ENCODE measurements at places on chromosomes 3 and 15.

DNA sequence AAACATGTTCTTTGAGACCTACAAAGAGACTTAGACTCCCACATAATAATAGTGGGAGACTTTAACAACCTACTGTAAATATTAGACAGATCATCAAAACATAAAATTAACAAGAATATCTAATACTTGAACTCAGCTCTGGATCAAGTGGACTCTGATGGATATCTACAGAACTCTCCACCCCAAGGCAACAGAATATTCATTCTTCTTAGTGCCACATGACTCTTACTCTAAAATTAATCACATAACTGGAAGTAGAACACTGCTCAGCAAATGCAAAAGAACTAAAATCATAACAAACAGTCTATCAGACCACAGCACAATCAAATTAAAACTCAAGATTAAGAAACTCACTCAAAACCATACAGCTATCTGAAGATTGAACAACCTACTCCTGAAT lies 15.9 kb upstream of the PLSCR2 start:
- DNase-seq = no peak

DNA sequence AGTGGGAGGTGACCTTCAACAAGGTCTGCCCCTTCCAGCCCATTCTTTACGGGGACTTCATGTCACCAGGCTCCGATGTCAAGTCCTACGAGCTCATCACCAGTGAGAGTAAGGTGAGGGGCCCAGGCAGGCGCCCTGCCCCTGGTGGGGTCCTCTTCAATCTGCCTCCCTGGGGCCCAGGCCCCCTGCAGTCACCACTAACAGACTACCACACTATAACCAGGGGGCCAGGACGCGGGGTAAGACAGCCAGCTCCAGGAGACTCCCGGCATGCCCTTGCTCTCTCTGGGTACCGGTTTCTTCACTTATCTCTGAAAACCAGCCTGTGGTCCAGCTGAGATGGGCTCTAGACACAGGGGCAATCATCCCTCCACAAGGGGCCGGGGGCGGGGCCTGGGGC lies 63.9 kb downstream of the DNAH1 start:
- DNase-seq = no peak

GRCh38 chr3:143855183-143855582 lies 6.9 kb upstream of the SLC9A9 start:
- no peak for DNase-seq

DNA sequence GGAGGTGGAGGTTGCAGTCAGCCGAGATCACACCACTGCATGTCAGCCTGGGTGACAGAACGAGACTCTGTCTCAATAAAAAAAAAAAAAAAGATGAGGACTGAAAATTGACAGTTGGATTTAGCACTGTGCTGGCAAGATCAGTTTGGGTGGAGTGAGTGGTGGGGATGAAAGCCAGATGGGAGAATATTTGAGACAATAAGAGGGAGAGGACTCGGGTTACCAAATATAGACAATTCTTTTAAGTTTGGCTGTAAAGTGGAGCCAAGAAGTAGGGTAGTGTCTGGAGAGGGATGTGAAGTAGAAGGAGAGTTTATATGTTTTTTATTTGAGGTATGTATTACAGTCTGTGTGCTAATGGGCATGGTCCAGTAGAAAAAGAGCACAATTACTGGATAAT lies 20.4 kb downstream of the TMOD3 start:
- DNase-seq = peak; percentile 8

GRCh38 chr15:34282384-34282783 lies 55.2 kb downstream of the SLC12A6 start:
- DNase-seq = no peak

DNA sequence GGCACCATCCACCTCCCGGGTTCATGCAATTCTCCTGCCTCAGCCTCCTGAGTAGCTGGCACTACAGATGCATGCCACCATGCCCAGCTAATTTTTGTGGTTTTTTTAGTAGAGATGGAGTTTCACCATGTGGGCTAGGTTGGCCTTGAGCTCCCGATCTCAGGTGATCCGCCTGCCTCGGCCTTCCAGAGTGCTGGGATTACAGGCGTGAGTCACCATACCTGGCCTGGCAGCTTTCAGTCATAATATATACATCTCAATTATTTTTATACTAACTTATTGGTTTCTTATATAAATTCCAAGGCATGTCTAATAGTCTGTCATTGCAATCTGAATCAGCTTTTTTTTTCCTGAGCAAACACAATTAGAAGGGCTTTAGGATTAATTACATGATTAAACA lies 74.0 kb upstream of the CCNL1 start:
- DNase-seq = no peak

DNA sequence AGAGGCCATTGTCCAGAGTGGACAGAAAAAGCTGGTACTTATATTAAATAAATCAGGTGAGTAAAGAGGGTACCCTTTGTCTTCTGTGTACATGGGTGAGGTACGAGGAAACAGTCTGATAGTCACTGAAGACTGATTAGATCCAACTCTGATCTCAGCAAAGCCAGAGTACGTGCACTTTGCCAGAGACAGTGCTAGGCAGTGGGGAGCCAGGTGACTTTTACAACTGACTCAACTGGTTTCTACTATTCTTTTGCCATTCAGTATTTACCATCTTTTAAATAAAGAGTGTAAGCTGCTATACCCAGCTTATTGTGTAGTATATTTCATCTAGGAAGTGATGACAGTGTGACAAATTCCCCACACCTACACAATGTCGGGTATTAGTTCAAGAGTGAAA lies 3.3 kb downstream of the GNL3 start:
- DNase-seq = no peak

DNA sequence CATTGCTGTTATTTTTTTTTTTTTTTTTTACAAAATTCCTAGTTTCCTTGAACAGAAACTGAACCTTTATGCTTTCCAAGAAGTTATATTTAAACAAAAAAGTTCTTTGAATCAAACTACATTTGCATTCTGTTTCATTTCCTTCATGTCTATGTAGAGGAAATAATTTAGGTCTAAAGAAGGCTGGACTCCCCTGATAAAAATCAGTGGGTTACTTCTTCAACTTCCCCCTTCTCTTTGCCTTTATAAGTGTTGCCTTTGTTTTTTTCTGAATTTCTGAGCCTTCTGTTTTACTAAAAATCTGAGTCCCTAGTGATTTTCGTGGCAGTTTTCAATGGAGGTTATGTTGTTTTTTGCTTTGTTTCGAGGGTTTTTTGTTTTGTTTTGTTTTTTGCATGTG lies 152.8 kb downstream of the CHDH start:
- DNase-seq = no peak

DNA sequence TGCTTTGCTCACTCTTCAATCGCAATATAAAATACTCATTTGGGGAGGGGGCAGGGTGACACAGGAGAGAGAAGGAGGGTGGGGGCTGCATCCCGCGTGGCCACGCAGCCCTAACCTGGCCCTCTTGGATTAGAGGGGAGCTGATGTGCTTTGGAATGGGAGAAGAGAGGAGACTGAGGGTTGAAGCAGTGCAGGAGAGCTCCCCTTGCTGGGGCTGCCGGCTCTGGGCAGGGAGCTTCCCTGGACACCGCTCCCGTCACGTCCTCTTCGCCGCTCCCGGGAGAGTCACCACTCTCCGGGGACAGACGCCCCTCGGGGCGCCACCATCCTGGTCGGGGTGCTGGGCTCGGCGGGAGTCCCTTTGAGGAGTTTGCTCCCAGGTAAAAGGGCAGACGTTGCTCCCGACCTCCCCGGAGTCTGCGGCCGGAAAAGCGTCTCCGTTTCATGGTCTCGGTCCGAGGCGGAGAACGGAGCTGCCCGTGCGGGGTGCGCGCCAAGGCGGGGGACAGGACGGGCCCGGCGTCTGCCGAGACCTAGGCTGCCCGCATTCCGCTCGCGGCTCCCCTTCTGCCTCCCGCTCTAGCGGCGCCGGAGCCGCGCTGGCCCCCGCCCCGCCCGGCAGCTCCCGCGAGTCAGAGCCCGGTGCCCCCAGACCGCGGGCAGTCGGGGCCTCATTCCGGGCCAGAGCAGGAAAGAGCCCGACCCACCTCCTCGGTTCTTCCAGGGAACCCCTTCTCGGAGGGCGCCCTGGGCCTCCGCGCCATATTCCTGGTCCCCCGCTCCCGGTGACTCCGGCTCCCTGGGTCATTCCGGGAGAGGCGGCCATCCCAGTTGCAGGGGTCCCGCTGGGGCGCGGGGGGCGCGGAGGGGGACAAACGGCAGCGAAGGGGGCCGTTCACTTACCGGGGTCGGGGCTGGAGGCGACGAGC lies 603 bp downstream of the SLC7A14 start:
- no peak for DNase-seq

GRCh38 chr15:67303490-67304363 lies 49.1 kb downstream of the IQCH start:
- DNase-seq = no peak

GRCh38 chr15:63196842-63197241 lies 7.4 kb downstream of the RAB8B start:
- peak; percentile 83 for DNase-seq

- DNase-seq = no peak
Observed at GRCh38 chr3:120824613-120825012, 82.1 kb downstream of the GTF2E1 start.

DNA sequence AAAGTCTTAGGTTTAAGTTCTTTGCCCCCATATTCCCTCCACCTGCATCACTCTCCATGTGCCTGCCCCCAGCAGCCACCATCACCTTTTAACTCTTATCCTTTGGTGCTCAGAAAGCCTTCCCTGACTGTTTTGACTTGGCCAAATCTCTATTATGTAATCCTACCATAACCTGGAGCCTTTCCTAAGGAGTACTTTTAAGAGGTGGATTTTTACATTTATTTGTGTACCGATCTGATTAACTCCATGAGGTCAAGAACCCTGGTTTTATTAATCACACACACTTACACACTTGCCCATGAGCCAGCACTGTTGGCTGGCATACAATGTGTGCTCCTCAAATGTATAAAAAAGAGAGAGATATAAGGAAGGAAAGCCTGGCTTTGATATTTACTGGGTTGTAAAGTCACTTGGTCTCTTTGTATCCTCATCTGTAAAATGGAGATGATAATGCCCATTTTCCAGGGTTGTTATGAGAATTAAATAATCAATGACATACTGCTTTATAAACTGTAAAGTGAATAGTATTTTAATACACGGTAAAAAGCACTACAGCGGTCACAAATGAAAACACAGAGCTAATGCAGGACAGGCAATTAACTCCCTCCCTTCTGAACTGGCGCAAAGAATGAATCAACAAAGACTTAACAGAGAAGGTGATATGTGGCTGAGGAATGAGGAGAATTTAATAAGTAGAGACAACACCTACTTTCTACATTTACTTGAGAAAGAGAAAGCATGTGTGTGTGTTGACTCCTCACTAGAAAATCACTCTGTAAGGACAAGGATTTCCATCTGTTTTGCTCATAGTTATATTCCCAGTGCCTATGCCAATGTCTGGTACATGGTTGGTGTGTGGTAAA lies 45.4 kb downstream of the ATP13A4 start:
- no peak for DNase-seq

DNA sequence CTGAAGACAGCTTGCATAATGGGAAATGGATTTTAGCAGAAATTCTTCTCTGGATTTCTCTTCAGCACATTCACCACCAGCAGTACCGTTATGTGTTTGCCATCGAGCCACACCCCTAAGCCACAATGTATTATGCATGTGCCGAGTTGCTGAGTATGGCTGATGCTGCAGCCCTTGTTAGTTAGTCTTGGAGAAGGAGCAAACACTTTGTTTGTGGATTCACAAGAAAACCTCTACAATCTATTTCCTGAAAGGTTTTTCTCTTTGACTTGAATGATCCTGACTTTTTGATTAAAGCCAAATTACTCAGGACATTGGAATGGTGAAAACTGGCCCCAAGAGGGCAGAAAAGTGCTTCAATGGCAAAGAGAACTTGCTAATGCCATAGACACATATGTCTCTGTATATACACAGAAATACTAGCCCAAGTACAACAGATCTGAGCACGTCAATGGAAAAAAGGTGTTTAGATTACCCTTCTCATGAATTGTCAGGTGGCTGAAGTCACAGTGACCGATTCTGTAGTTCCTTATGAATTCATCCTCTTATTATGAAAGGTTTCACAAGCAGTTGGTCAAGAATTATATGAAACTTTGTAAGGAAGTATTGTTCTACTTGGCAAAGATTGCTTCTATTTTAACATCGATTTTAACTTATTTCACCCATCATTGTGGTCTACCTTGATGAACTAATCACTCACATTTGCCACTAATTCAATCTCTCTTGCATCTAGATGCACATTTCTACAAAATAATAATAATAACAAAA lies 103.0 kb downstream of the P3H2 start:
- no peak for DNase-seq

DNA sequence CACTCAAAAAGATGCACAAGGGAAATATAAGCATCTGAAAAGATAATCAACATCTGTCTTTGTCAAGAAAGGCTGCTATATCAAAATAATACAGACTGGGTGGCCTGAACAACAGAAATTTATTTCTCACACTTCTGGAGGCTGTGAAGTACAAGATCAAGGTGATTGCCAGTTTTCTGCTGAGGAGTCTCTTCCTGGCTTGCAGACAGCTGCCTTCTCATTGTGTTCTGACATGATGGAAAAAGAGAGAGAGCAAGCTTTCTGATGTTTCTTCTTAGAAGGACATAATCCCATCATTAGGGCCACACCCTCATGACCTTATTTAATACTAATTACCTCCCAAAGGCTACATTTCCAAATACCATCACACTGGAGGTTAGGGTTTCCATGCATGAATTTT lies 1573.3 kb downstream of the SI start:
- no peak for DNase-seq

DNA sequence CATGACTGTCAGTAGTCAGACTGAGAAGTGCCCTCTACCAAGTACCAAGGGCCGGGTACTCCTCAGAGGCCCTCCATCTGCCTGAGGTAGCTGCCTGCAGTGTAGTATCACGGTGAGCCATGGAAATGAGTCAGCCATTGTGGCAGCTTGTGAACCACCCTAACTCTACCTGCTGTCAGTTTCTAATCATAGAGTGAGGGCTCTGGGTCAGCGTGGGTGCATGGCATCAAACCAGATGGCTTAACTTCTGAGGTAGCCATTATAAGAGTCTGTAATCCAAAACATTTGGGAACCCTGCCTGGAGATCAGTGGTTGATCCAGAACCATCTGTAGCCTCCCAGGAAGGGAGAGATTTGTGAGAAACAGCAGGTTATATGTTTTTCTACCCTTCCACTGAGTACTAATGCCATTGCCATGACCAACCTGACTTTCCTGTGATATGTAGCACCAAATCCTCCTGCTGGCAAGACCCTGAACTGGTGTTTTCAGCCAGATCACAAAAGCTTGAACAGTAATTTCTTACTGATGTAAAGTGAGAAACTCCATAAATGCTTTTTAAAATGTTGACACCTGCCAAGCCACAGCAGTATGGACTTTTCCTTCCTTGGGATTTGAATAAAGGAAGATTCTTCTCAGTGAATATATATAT lies 38.9 kb downstream of the ABHD2 start:
- DNase-seq = no peak

- no peak for DNase-seq
Observed at GRCh38 chr15:94844538-94845389, 613.4 kb downstream of the MCTP2 start.

- DNase-seq = no peak
Observed at GRCh38 chr15:66105286-66106265, 148.0 kb downstream of the MEGF11 start.

Measured in NCI-H446 treated with DMSO at 0.1 percent for 48 hours (cell line).